Mesenteric fat pad (tissue), 1 donor: ENCODE measurements at places on chromosomes 12 and 14. TPM values are rescaled to one million over a fixed set of nuclear protein-coding genes. Genes with fewer than 3 reads are reported as not detected.
A peak's percentile ranks its signal among the peaks of the same experiment; 100 is the strongest.

DNA sequence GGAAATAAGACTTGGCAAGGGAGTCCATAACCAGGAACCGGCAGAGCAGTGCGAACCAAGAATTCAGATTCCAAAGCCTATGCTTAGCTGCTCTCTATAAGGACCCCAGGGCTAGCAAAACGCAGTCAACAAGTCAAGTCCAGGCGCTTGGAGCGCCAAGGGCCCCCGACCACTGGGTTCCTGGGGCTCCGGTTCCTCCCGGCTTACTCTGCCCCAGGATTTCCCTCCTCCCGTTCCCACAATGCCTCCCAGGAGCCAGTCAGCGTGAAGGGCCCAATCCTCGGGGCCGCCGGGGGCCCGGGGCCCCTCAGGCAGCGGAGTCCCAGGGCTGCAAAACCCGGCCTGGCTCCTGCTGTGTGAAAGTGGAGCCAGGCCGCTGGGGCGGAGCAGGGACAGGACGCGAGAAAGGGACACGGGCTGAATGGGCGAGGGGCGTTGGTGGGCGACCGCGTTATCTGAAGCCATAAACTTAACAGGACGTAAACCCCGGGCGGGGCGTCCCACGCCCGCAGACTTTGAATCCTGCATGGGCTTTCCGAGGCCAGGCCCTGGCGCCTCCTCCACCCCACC is 1.5 kb downstream of the KRT8 start:
- no peak for DNase-seq

- DNase-seq, result no peak
Measured at GRCh38 chr12:50550530-50551223, 45.9 kb downstream of the DIP2B start.

DNA sequence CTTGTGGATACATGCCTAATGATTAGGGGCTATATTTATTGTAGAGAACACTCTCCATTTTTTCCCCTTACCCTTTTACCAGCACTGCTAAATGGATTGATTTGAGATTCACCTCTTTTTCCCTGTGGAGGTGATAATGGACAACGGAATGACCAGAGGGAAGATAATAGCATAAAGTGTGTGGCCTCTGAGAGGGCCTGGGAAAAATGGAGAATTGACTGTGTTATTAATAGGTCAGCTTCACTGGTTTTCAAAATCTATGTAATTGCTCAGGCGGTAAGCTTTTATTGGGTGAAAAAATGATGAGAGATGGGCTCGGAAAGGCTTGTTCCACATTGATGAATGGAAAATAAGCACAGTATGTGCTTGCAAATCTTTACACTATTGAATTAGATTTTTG is 15.8 kb downstream of the FLRT2 start:
- no peak for DNase-seq

DNA sequence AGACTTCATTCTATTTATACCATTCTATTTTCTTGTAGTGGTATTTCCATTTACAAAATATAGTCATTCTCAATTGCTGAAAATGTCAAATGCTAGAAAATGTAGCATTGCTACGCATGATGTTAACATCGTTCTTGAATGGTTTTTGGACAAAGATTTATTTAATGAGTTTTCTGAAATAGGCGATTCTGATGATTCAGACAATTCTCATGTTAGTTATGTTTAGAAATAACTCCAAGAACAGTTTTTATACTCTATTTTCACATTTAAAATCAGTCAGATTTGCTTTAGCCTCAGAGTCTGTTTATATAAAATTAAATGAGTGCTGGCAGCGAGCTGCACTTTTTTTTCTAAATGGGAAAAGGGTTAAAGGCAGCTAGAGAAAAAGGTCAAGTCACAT is 414.8 kb upstream of the MGAT4C start:
- DNase-seq, result no peak

- DNase-seq, result no peak
Measured at GRCh38 chr14:52072266-52072780, 3.5 kb upstream of the NID2 start.

GRCh38 chr12:12070674-12071656 is at the start of gene BCL2L14:
TSS of gene BCL2L14 (plus strand) at chr12:12070939. CDS start at chr12:12079306, 8,367 bp downstream.
- DNase-seq, result no peak

DNA sequence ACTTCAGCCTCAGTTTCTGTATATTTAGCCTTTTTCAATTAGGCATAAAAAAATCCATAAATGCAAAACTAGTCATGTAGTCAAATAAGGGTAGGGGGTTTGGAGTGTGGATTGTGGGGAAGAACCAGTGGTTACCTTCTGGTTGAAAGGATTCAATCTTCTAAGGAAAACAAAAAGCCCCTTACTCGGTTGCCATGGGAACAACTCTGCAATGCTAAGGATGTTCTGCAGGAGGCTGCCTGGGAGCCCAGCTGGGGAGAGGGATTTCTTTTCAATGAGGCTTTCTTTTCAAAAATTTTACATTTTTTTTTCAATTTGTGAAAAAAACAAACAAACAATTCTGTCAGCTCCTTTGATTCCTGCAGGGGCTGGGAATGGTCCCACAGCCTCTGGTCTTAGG is 67.2 kb downstream of the SLC8A3 start:
- DNase-seq, result no peak

- no peak for DNase-seq
Measured at GRCh38 chr12:126537961-126538530, 1472.8 kb downstream of the AACS start.

DNA sequence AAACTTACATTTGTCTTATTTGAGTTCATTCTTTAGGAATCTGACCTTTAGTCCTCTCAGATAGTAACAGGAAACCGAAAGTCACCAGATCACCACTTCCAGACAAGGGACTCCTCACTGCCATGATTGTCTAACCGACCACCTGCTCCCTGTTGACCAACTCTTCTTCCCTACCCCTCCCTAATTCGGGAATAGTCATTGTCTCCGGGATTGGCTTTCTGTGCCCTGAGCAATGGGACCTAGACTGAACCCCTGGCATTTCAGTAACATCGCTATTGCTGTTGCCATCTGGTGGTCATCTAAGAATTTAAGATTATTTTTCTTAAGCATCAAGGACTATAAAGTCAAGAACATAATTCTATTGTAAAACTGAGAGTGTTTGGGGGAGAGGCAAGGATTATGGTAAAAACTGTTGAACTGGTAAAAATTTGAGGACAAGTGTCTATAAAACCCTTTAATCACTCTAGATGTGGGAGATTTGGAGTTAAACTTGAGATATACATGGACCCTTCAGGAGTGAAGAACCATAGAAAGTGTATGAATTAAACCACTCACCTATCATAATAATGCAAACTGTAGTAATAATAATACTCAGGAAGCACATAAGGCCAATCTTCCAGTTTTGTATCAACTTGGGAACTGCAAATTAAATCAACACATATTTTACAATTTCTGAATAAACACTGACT is 6.3 kb downstream of the CLEC2A start:
- DNase-seq, result no peak

DNA sequence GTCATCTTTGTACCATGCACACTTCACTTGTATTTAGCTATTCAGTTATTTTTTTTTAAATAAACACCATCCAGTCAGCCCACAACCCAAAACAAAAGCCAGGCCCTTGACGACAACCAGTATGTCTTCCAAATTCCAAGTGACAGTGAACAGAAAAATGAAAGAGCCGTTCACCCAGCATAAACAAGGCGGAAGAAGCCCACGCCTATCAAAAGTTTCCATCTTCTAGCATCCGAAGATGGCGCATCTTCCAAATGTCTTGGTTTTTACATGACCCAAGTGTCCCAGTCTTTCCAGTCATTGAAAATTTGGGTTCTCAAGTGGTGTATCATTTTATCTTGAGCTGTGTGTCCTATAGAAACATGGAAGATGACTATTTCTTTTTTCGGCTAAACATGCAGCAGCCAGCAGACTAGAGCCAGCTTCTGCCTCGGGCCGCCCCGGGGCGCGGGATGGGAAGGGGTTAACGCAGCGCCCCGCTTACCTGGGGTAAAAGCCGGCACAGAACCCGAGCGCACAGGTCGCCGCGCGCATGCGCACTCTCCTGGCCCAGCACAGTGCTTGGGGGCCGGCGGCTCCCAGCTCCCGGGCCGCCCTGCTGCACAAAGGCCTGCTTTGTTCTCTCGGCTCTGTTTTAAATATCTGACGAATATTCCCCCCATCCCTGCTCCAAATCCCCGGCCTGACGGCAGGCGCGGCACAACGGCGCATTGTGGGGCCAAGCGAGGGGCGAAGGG is 164.8 kb downstream of the ZFP36L1 start:
- DNase-seq, result peak; percentile 85

GRCh38 chr12:69154585-69155363 is 84.6 kb upstream of the CPSF6 start:
- no peak for DNase-seq

DNA sequence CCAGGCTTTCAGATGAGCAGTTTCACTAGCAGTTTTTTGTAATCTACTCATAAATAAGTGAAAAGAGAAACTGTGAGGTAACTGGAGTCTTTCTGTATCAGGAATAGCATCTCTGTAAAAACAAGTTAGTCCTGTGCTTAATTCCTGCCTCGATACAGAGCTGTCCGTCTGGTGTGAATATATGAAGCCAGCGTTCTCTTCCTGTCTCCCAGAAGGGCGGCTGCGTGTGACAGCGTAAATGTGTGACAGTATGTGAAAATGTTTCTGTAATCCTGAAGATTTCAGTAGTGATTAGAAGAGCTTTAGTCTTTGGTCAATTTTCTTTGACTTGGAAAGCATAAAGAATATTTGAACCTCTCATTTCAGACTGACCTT is 150.3 kb downstream of the FBXL14 start:
- DNase-seq, result no peak

The AICDA gene
- total RNA-seq, result not detected

The TMPRSS12 gene
- not detected for total RNA-seq

The USP30 gene
- total RNA-seq, result 15.1 TPM

The MYF5 gene
- not detected for total RNA-seq
